ENCODE measurements at places on chromosomes 1 and 21. TPM values are rescaled to one million over a fixed set of nuclear protein-coding genes. Genes with fewer than 3 reads are reported as not detected.

- no peaks in the 10 kb centered on the region for H3K4me1 ChIP-seq
- peak overlapping the region; percentile 48 for H3K27ac ChIP-seq
- no peaks in the 10 kb centered on the region for H3K36me3 ChIP-seq
- no peak overlapping the region for H3K4me3 ChIP-seq
- no peaks in the 10 kb centered on the region for H3K27me3 ChIP-seq
- DNase-seq = peak; percentile 21
Observed at GRCh38 chr1:117336088-117336817, 31.0 kb upstream of the MAN1A2 start.

DNA sequence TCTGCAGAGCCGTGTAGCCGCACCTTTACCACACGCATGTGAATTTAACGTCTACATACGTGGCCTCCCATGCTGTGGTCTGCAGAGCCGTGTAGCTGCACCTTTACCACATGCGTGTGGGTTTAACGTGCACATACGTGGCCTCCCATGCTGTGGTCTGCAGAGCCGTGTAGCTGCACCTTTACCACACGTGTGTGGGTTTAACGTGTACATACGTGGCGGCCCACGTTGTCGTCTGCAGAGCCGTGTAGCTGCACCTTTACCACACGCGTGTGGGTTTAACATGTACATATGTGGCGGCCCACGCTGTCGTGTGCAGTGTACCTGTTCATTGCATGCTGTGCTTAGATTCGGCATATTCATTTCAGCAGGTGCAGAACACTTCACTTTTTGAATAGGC, 17.5 kb downstream of the DFFB start:
- peaks cover 19% of the 10 kb centered on the region for H3K36me3 ChIP-seq
- H3K27ac ChIP-seq = no peak overlapping the region
- no peaks in the 10 kb centered on the region for H3K4me1 ChIP-seq
- no peak overlapping the region for H3K4me3 ChIP-seq
- no peak for DNase-seq

- no peaks in the 10 kb centered on the region for H3K4me1 ChIP-seq
- no peaks in the 10 kb centered on the region for H3K27me3 ChIP-seq
- no peak for DNase-seq
- peaks cover 95% of the 10 kb centered on the region for H3K36me3 ChIP-seq
- no peak overlapping the region for H3K27ac ChIP-seq
- no peak overlapping the region for H3K4me3 ChIP-seq
Observed at GRCh38 chr1:160309185-160309557, 24.2 kb upstream of the PEX19 start.

ARID4B gene
- 4.4 TPM for polyA plus RNA-seq
